ENCODE measurements at places on chromosomes 7 and 10.
A peak's percentile ranks its signal among the peaks of the same experiment; 100 is the strongest.

- DNase-seq = no peak
Observed at GRCh38 chr7:134888141-134888740, 98.1 kb upstream of the AGBL3 start.

DNA sequence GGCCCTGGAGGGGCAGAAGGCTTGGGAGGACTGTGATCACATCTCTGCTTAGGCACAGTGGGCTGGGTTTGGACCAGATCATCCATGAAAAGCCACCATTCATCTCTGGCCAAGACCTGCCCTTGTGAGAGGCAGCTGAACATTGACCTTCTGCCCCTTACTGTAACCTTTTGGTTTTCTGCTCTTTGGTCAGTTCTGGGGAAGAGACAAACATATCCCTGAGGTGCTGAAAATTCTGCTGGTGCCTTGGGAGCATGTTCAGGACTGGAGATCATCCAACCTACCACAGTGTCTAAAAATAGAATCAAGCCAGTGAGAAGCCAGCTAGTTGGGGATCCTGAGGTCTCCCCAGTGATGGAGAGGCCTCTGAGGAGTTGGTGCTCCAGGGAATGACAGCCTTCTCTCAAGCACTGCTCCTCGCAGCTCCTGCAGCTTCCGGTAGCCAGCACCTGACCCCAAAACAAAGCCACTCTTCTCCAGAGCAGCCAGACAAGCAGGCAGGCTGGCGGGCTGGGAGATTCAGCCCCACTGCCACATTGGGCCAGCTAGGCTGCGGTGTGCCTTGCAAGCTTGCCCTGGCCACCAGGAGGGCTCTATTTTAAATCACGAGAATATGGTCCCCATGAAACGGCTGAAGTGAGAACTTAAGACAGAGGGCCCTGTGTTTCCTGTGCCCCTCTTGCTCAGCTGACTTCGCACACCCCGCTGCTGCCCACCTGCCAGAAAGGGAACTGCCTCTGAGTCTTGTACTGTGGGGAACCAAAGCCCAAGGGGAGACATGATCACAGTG lies 37.8 kb upstream of the UBE2H start:
- no peak for DNase-seq

DNA sequence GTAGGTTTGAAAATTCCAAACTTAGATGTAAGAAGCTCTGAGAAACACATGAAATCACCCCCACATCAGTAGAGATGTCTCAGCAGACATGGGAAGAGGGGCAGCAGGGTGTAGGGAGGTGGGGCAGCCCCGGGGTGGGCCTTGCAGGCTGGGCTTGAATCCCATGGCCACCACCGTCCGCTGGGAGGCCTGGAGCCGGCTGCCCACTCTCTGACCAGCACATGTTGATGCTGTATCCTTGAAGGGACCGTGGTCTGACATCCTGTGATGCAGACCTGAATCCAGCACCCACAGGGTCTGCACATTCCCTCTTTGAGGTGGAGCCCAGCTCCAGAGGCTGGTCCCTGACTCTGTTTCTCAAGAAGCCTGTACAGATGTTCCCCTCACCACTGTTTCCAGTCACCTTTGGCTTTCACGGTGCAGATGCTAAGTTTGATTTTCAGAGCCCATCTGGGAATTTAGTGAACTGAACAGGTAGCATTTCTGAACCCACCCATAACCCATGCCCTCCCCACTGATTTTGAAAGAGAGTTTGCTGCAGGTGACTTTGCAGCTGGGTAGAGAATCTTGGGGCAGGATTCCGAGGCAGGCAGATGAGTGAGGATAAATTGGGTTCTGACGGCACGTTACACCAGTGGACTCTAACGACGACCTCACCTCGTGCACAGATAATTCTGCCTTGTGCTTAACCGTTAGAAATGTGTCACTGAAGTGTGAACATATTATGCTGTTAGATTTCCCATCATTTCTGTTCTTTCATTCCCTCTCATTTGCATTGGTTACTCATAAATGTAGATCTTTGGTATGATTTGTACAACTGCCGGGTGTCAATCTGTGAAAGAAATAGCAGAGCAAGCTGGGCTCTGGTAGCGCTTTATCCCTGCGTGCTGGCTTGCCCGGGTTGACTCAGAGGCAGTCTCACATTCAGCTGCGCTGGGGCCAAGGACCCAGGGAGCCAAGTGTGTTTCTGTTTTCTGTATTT lies 45.7 kb downstream of the IKZF1 start:
- peak; percentile 53 for DNase-seq

- DNase-seq = peak; percentile 39
Observed at GRCh38 chr7:1939434-1940401, 269.6 kb downstream of the ELFN1 start.

DNA sequence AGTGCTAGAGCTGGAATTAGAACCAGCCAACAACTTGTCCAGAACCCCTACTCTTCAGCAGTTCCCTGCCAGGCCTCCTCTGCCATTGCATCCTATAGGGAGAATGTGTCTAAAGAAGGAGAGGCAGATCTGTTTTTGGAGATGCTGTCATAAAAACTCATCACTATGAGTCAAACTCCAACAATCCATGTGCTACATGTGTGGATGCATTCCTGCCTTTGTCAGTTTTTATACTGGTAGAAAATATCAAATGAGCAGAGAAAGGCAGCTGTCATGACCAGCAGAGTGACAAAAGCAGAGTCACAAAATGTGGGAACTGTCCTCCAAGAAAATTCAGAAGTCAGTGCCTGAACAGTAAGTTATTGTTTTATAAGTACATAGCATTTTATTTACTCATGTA lies 93.0 kb downstream of the ABLIM1 start:
- no peak for DNase-seq

- no peak for DNase-seq
Observed at GRCh38 chr7:12031638-12032037, 179.5 kb upstream of the TMEM106B start.

GRCh38 chr10:78215645-78216044 lies 182.0 kb downstream of the RPS24 start:
- no peak for DNase-seq

DNA sequence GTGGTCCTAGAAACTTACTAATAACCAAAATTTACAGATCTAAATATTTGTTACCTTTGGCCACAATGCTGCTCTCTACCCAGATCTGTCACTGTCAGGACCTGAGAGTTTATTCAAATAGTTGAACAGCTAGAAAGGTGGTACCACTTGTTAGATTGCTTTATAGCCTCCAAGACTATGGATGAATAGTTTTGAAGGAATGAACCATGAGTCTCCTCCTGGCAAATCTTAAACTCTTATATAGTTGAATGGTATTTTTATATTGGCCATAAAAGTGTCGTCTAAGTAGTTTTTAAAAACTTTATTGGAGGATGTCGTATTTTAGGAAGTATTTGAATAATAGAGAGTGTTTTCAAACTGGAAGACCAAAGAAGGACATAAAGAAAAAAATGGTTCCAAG lies 178.7 kb downstream of the AHR start:
- DNase-seq = no peak

- DNase-seq = no peak
Observed at GRCh38 chr7:133699386-133699785, 427.8 kb upstream of the LRGUK start.

DNA sequence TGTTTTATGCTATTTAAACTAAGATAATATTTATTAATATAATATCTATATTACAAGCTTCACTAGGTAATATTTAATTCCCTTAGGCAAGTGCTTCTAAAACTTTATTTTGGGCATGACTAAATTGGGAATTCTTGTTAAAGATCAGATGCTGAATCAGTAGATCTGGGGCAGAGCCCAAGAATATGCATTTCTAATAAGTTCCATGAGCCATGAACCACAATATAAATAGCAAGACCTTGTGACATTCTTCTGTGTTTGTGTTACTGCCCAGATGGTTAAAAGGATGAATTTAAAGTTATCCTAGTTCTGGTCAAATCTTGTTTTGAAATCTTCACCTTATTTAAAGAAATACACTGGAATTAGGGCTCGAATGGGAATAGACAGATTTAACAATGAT lies 258.4 kb upstream of the CACNA2D1 start:
- DNase-seq = no peak

DNA sequence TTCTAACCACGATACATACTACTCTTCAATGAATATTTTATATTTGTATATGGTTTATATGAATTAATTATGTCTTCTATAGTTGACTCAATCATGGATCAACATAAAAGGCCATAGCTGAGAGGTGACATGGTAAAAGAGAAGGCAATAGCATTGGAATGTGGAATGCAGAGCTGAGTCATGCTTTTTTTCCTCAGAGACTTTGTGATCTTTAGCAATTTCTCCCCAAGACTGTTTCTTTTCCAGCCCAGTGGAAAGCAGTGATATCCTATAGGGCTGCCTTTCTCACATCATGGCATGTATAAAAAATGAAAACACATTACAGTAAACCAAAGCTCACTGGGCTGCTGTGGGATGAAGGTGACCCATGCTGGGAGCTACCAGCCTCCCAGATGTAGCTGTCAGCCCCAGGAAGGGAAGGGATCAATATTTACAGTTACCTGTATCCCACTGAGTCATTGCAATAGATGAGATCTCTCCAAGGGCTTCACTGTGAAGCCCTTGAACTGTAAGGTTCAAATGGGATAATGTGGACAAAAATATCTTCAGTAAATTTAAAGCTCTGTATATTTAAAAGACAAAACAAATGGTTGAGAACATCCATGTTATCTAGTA lies 30.2 kb downstream of the SLC39A12 start:
- no peak for DNase-seq

GRCh38 chr7:155959894-155960293 lies 147.6 kb upstream of the SHH start:
- DNase-seq = no peak

DNA sequence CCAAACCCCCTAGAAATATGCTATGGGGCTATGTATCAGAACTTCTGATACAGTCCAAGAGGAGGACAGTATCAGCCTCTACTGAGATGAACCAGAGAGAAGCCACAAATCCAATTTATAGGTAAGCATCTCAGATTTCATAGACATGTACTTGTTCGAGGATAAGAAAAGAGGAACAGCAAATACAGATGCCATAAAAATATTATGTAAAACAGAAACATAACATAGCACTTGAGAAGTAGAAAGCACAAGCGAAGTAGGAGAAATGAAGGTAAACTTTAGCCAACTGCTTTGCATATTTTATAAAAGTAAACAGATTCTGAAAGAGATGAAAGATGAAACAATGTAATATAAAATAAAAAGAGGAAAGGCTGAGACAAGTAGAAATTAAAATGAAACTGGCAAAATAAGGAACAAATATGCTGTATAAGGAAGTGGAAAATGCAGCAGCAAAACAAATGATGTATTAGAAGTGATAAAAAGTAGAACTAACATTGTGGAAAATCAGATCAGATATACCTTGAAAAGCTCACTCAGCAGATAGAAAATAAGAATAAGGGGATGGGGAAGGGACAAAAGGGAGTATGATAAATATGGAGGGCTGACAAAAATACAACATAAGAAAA lies 135.1 kb downstream of the SKAP2 start:
- DNase-seq = no peak

DNA sequence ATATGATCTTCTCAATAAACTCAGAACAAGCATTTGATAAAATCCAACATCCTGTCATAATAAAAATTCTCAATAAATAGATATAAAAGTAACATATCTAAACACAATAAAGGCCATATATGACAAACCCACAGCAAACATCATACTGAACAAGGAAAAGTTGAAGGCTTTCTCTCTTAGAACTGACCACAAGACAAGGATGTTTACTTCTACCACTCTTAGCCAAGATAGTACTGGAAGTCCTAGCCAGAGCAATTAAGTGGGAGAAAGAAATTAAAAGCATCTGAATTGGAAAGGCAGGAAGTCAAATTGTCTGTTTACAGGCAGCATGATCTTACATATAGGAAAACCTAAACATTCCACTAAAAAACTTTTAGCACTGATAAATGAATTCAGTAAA lies 510.9 kb downstream of the ANKRD7 start:
- DNase-seq = no peak

DNA sequence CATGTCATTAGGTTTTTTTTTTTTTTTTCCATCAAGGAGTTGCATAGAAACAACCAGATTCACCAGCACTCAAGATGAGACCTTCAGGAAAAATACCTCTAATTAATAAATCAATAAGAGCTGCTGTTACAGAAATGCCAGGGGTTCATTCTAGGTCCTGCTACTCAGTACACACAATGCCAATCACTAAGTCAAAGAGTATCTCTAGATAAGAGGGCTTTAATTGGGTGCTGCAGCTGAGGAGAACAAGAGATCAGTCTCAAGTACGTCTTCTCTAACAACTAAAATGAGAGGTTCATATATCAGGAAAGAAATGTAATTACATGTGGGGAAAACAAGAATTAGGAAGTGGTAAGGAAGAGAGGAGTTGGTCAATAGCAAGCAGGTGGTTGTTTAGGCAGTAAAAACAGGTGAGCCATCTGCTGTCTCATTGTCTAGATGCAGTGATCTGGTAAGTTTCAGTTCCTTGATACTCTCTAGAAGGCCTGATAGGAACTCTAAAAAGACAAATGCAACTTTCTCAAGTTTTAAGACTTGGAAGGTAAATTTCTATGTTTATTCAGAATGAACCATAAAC lies 272.9 kb upstream of the ZWINT start:
- no peak for DNase-seq

GRCh38 chr10:43284341-43284910 lies 17.6 kb upstream of the RASGEF1A start:
- no peak for DNase-seq

- DNase-seq = no peak
Observed at GRCh38 chr10:12938271-12938670, 63.2 kb downstream of the CCDC3 start.

GRCh38 chr7:133349101-133349500 lies 96.2 kb downstream of the EXOC4 start:
- DNase-seq = no peak

GRCh38 chr7:17965603-17966002 lies 25.3 kb upstream of the SNX13 start:
- DNase-seq = no peak

GRCh38 chr10:14911801-14912200 lies 33.1 kb downstream of the SUV39H2 start:
- no peak for DNase-seq

GRCh38 chr10:100330079-100330478 lies at the start of gene PKD2L1:
TSS of gene PKD2L1 (minus strand) at chr10:100330228. CDS start at chr10:100330103, 125 bp downstream.
- DNase-seq = no peak

GRCh38 chr10:9075420-9075819 lies 1020.9 kb downstream of the GATA3 start:
- DNase-seq = no peak

GRCh38 chr7:2680792-2681490 lies 7.1 kb upstream of the AMZ1 start:
- peak; percentile 17 for DNase-seq

DNA sequence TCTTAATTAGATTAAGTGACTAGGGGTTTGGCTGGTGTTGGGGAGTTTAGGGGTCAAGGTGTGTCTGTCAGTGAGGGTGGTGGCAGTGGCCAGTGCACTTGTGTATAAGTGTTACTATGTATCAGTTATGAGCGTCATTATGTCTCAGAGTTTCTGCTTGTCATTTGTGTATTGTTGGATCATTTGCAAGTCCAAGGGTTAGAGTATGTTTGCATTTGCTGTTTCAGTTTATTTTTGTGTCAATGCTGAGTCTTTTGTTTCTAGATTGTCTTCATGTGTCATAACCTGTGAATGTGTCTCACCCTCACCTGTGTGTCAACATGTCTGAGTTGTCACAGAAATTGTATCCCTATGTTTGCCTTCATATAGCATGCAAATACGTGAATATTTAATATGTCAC lies 97.5 kb upstream of the PAX2 start:
- no peak for DNase-seq
